ENCODE measurements at places on chromosomes 13 and 19. TPM values are rescaled to one million over a fixed set of nuclear protein-coding genes. Genes with fewer than 3 reads are reported as not detected.

Gene SSC5D
- 38.0 TPM for total RNA-seq

Gene PRKCG
- not detected for total RNA-seq

Gene MIDN
- total RNA-seq = 23.0 TPM

Gene ZNF575
- 0.37 TPM for total RNA-seq

Gene PCDH8
- not detected for total RNA-seq

Gene MAP2K7
- total RNA-seq = 13.4 TPM

Measured in uterine smooth muscle cell (primary cell).